Suppressor macrophage treated with lipopolysaccharide for 4 hours (primary cell): ENCODE measurements at places on chromosomes 7 and 10.

DNA sequence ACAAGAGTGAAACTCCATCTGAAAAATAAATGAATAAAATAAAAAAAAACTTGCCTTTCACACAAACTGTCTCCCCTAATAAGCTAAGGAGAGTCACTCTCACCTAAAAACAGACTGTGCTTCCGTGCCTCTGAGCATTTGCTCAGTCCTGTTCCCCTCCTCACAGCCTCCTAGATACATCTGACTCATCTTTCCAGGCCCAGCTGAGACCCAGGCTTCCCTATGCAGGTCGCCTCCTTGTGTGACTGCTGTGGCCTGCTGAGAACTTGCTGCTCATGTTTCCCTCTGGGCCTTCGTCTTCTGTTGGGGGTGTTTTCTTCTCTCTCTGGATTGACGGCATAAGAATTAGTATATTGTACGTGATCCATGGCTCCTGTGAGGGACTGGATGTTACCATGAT, 777.7 kb downstream of the LRMDA start:
- no peak for DNase-seq

- no peak for DNase-seq
Observed at GRCh38 chr7:132857703-132858102, 224.2 kb downstream of the CHCHD3 start.

- no peak for DNase-seq
Observed at GRCh38 chr7:32250471-32251260, 180.5 kb upstream of the PDE1C start.

DNA sequence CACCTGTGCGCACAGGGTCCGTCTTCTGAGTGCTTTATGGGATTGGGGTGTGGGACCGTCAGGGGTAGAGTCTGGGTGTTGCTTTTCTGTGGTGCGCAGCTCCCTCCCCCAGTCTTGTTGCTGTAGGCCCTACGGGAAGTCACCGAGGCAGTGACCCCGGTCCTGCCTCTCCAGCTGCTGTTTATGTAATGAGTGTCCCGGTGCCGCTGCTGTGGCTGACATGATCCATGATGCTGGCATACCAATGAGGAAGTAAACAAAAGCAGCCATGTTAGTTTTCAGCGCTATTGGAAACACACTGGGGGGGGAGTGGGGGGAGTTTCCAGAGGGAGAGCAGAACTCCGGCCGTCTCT, 1.1 kb downstream of the TRIM8 start:
- DNase-seq = peak; percentile 88

- DNase-seq = no peak
Observed at GRCh38 chr10:50362547-50363125, 111.3 kb upstream of the ASAH2 start.

- no peak for DNase-seq
Observed at GRCh38 chr7:88635149-88635548, 124.4 kb upstream of the ZNF804B start.

- DNase-seq = no peak
Observed at GRCh38 chr10:383519-383918, 248.3 kb downstream of the ZMYND11 start.

GRCh38 chr7:104993217-104993862, 20.7 kb upstream of the KMT2E start:
- peak; percentile 53 for DNase-seq

DNA sequence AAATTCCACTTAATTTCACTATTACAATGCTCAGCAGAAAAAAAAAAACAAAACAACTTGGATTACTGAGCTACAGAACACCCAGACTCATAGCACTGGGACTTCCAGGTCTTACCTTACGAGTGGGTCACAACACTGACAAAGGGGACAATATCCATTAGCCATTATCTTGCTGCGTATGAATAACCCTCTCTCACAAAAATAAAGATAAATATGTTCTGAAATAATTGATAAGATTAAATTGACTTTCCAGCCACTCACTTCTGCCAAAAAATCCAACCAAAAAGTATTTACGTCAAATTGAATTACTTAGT, 128.7 kb downstream of the PKD1L1 start:
- DNase-seq = no peak

DNA sequence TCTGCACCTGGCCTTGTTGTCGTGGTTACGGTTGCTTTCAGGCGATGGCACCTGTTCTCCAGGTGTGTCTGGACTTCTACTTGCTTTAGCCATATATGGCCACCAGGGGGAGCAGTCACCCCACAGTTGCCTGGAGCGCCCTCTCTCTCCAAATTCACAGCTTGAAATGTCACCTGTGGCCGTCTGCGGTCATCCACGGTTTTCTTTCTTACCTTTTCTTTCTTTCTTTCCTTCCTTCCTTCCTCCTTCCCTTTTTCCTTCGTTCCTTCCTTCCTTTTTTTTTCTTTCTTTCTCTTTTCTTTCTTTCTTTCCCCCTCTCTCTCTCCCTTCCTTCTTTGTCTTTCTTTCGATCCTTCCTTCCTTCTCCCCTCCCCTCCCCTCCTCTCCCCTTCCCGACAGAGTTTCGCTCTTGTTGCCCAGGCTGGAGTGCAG, 150.5 kb upstream of the VKORC1L1 start:
- peak; percentile 24 for DNase-seq

DNA sequence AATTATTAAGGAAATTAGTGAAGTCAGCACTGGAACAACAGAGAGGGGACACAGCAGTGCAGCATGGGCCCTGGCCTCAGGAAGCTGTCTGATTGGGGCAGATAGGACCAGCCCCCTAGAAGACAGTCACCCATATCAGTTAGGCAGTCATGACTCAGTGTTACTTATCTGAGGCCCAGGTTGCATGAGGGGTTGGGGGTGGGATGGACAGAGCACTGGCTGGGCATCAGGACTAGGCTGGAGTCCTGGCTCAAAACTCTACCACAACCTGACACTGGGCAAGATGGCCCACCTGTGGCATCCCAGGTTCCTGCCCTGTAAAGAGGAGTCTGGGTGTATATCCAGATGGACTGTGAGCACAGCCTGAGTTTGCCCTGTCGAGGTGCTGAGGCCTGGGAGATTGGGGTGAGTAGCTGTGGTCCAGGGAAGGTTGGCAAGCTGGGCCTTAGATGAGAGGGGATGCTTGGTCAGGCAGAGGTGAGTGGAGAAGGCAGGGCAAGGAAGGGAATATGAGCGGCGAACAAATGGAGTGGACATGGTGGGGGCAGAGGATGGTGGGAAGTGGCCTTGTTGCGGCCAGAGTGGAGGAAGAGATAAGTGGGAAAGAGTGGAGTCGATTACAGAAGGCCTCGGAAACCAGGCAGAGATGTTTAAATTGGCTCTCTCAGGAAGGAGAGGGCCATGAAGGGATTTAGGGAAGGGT, 37.5 kb downstream of the HK1 start:
- no peak for DNase-seq

DNA sequence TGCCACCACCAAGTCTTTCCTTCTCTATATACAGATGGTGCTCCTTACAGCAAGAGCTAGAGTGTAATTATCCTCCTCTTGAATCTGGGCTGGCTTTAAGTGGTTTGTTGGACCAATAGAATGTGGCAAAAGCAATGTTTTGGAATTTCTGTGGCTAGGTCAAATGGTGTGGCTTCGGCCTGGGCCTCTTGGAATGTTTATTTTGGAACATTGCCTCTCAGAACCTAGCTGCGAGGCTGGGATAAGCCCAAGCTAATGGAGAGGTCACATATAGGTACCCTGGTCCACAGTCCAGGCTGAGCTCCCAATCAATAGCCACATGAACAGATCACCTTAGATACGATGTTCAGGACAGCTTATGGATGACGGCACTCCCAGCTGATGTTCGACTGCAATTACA, 556.7 kb downstream of the TYW1 start:
- DNase-seq = no peak

DNA sequence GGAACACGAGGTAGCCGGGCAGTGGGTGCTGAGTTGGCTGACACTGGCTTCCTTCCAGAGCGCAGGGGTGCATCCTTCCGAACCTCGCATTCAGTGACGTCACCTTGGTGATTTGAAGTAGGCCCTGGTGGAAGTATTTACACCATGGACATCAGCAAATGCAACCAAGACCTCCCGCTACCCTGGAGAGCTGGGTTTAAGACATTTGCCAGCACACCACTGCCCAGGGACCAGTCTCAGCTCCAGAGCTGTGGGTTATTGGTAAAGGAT, 106.4 kb upstream of the GPR26 start:
- no peak for DNase-seq

DNA sequence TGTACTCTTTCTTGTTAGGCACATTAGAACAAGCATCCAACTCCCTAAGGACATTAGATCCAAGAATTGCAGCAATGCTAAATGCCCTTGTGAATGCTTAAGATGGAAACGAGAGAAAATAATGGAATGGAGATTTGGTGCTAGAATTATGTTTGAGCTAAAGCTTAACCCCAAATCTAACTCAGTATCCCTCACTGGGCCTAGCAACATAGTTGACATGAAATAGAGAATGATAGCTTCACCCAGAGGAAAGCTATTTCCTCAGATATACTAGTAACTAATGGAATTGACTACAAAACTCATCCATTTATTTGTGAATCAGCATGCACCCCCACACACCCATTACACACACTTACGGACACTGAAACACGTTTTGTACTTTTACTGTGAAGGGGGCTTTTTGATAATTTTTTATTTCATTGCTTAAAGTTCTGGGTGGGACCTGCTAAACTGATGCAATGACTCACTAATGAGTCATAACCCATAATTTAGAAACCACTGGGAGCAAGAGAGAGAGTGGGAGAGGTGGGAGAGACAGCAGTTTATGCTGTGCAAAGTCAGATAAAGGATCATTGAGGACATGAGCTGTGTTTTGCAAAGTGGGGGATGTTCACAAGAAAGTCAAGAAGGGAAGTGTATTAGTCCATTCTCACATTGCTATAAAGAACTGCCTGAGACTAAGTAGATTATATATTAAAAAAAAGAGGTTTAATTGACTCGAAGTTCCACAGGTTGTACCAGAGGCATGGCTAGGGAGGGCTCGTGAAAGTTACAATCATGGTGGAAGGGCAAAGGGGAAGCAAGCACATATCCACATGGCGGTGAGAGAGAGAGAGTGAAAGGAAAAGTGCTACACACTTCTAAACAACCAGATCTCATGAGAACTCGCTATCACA, 382.7 kb downstream of the SFMBT2 start:
- peak; percentile 64 for DNase-seq

GRCh38 chr10:62610649-62611229, 193.8 kb upstream of the ADO start:
- peak; percentile 82 for DNase-seq

GRCh38 chr7:65449505-65449852, 75.8 kb downstream of the ZNF92 start:
- DNase-seq = no peak

- DNase-seq = peak; percentile 25
Observed at GRCh38 chr7:116679500-116679899, 7.5 kb downstream of the MET start.

DNA sequence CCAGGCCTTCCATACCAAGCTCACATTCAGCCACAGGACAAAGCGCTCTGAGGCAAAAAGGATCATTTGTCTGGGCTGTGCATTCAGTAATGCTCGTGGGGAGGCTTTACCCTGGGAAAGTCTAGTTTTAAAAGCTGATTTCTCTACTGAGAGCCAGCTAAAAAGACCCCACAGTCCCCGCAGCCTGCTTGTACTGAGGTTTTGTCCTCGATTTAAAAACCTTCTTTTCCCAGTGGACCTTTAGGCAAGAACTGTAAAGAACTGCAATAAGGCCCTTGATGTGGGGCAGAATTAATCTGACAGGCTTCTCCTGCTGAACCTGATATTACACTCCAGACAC, 180.3 kb downstream of the USP6NL start:
- no peak for DNase-seq

GRCh38 chr7:73999664-74000435, 28.1 kb upstream of the ELN start:
- DNase-seq = no peak

- DNase-seq = no peak
Observed at GRCh38 chr10:188546-188945, 53.3 kb downstream of the ZMYND11 start.

DNA sequence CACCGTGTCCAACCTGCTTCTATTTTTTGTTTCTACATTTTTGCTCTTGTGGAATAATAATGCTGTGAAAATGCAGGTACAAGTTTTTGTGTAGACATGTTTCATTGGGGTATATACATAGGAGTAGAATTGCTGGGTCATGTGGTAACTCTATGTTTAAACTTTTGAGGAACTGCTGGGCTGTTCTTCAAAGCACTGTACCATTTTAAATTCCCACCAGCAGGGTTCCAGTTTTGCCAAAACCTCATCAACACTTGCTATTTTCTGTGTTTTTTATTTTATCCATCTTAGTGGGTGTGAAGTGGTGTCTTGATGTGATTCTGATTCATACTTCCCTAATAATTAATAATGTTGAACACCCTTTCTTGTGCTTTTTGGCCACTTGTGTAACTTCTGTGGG, 138.6 kb downstream of the RGS10 start:
- peak; percentile 11 for DNase-seq

DNA sequence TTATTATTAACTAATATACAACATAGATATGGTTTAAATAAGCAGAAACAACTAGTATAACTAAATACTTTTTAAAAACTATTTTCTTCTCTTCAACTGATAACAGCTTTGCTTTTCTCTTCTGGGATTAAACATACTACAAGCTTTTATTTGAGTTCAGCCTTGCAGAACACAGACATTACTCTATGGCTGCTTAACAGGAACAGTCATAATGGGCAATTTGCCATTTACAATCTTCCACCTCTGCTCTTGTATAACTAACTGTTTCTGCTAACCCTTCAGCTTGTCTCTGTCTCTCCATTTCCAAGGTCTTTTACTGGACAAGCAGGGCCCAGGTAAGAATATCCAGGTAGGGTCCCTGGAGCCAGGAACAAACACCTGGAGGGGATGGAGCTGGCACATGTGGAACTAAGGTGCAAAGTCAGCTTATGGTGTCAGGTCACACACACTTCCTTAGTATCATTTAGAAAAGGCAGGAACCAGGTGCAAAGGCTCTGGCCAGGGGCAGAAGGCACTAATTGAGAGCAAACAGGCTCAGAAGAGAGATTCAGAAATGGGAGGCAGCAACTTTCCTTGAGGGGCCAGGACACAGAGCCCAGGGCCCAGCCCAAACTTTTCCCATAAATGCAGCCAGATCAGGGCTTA, 93.1 kb downstream of the STRA8 start:
- no peak for DNase-seq

DNA sequence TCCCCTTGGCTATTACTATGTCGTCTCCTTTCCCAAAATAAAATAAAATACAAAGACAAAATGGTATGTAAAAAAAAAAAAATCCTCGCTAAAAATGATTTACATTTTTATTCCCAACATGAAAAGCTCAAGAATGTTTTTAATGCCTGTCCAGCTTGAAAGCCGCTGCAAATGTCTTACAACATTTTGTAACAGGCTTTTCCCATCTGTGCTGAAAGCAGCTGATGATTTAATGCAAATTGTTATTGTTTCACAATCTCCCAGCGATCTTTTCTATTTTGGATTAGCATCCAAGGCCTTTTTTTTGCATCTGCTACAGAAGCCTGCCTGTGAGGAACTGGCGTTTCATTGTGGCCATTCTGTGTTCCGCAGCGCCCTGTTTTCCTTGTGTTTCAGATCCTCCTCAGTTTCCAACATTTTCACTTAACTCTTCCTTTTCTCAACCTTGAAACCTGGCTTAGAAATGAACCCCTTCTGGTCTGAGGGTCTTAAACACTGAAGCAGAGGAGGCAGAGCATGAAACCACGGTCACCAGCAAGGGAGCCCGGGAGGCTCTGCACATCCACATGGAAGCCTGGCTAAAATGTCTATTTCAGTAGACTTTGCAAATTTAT, 712.1 kb downstream of the PARD3 start:
- DNase-seq = no peak

GRCh38 chr7:121521711-121522400, 125.7 kb upstream of the FAM3C start:
- DNase-seq = no peak
